ENCODE measurements at places on chromosomes 7 and 10.
A peak's percentile ranks its signal among the peaks of the same experiment; 100 is the strongest.

- DNase-seq: no peak
Observed at GRCh38 chr7:2480070-2480408, 3.8 kb upstream of the GRIFIN start.

GRCh38 chr7:98315318-98315993, 34.0 kb downstream of the BRI3 start:
- DNase-seq: peak; percentile 86

DNA sequence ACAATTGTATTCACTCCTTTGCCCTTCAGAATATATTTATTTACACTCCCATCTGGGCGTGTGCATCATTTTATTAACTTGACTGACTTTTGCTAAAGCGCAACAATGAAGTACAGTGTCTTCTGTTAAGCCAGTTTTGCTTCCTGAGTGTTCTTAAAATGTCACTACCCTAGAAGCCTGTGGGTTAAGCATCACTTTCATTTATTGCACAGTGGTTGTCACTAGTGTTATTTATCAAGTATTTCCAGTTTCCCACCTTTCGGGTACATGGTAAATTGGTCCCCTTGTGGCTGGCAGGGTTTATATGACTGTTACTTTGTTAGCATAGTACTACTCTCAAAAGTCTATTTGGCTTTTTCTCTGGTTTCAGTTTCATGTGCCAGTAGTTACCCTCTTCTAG, 3.3 kb downstream of the HILPDA start:
- no peak for DNase-seq

DNA sequence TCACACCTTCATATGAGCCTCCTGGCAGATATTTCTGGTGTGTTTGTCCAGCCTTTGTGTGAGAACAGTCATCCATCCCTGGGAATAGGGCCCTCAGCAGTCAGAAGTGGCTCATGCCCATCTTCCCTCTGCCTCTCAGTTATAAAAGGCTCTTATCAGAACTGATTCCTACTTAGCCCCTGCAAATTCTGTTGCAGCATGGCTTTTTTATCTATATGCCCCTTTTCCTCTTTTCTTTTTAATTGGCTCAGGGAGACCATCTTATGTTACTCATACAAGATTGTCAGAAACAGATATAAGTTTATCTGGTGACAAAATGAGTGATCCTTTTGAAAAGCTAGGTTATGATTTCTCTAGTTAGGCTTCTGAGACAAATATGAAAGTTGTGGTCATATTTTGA, 194.1 kb downstream of the CREB5 start:
- no peak for DNase-seq

All from Karpas-422 (cell line).